ENCODE measurements at places on chromosomes 16 and 17. TPM values are rescaled to one million over a fixed set of nuclear protein-coding genes. Genes with fewer than 3 reads are reported as not detected.

Gene CCP110
- total RNA-seq: 24.5 TPM

Gene PSMC3IP
- total RNA-seq: 20.8 TPM

Gene TBC1D3H
- total RNA-seq: not detected

Gene EPN2
- total RNA-seq: 55.3 TPM

Data from endothelial cell of umbilical vein (primary cell).